ENCODE measurements at places on chromosomes 4 and X.

DNA sequence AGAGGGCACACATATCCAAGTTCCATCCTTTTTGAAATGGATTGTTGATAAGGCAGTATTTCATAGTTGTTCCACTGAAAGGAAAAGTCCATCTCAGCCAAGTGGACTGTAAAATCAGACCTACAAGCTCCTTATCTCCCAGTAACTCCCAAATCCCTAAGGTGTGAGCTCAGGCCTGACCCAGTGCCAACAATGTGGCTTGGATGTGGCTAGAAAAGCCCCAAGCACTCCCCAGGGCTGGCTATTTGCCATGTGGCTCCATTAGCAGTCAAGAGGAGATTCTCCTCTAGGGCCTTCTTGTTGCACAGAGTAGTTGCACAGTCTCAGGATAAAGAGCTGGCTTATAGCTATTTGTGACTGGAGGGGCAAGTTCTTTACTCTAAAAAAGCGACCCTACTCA lies 25.0 kb upstream of the DGKK start:
- DNase-seq, result no peak

DNA sequence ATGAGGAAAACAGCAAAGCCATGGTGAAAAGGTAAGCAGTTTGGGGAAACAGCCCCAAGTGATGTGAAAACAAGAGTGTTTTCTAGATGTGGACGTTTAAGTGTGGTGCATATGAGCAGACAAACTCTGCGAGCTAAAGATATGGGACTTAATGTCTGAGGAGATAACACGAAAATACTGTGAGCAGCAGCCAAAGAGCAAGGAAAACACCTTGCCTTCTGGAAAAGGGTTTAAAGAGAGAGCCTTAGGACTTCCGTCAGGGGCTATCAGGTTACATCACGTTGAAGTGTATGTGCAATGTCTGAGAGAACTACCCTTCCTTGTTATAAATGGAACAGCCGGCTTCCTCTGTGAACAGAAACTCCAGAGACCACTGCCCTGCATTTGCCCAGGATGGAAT lies 54.2 kb downstream of the LEF1 start:
- DNase-seq, result no peak

GRCh38 chr4:26206999-26207398 lies 113.8 kb upstream of the RBPJ start:
- no peak for DNase-seq

DNA sequence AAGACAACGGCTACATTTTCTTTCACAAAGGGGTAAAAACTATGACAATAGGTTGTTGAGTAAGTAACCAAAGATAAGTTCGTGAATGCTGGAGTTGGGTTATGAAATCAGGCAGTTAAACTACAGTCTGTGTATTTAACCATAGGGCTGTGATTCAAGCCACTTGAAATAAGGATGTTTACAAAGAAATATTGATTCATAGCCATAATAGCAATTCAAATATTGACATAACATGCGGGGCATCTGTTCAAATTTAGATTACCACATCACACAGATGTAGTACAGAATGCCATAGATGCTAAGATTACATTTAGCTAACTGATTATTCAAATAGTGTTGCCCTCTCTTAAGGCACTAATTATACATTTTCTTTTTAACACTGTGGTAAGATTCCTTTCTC lies 364.1 kb downstream of the FSTL5 start:
- DNase-seq, result no peak

DNA sequence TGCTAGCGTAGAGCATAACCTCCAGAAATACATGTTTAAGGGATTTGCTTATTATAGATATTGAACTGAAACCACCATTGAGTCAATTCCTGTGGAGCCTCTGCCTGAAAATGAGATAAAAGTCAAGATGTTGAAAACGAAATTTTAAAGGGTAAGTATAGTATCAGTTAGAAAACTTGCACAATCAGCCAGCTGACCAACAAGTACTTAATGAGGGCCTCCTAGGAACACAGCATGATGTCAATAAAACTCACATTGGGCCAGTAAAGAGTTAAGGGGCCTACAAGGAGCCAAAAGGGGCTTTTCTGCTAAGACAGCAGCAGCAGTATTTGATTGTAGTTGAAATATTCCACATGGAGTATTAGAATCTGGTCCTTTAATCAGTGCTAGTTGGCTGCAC lies 314.1 kb upstream of the PPARGC1A start:
- DNase-seq, result no peak

DNA sequence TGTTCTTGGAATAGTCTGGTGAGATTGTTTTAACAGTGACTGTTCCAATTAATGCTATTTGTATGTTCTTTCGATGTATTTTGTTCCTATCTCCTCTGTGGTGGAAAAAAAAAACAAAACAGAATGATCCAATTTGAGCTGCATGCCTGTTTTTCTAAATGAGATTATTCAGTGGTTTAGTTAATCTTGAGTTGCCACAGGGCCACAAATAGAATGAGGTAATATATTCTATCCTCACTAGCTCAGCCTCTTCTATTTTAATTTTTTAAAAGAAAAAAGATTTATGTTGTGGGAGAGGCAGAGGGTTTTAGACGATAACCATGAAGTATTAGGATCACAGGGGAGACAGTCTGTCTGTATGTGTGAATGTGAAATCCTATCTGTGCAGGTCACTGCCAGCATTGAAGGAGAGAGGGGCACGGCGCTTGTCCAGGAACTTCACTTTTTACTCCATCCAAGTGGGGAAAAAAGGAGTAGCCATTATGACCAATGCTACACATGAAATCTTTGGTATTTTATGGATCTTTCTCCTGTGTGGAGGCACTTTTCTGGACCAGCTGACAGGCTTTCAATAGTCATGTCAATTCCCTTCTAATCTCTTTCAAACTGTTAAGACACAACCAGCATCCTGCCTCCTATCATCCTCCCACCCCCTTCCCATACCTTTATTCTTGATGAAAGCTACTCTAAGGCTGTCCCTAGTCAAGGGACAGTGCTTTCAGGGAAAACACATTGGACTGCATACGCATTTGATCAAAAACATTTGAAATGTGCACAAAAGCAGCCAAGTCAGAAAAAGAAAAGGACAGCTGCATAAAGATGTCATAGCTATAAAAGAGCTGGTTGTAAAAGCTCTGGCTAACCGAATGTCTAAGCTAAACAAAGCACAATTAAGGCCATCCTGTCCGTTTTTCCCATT lies 1063.8 kb upstream of the INTU start:
- no peak for DNase-seq

- DNase-seq, result no peak
These were observed 329.4 kb downstream of the PDGFC start for GRCh38 chr4:156642161-156642560.

- DNase-seq, result no peak
These were observed 115.9 kb downstream of the NSUN7 start for GRCh38 chr4:40865696-40866095.

GRCh38 chr4:95798003-95798402 lies 41.9 kb upstream of the PDHA2 start:
- no peak for DNase-seq

DNA sequence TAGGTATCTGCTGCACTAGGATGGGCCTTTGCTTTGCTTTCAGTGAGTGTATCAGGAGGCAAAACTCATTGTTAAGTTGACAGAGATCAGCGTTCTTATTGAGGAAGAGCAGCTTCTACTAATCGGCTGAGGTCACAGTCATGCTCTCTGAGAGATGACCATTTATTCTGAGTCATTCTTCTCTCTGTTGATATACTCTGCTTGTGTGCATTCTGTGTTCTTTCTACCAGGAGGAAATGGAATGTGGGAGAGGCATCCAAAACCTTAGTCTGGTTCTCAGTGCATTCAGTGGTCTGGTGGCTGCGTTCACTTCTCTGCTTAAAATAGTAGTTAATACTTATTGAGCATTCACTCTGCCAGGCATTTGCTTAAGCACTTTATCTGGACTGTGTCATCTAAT lies 66.2 kb downstream of the RRAGB start:
- DNase-seq, result no peak

GRCh38 chrX:77597511-77597910 lies 150.3 kb downstream of the FGF16 start:
- DNase-seq, result no peak

- DNase-seq, result no peak
These were observed 23.0 kb downstream of the MAOA start for GRCh38 chrX:43679058-43679457.

DNA sequence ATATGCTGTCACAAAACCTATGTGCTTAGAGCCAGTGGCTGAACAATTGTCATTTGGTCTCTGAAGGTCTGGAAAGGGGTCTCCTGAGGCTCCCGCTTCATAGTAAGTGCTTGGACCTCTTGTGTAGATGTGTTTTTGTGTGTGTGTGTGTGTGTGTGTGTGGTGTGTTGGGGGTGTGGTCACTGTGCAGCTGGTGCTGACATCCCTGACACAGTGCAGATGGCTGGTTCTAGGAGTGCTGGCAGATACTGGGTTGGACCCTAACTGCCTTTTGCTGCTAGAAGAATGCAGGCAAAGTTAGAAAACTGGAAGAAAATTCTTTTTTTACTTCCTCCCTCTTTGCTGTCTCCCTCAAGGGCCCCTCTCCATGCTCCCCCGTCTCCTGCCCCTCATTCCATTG lies 1872.6 kb downstream of the ARAP2 start:
- DNase-seq, result no peak

DNA sequence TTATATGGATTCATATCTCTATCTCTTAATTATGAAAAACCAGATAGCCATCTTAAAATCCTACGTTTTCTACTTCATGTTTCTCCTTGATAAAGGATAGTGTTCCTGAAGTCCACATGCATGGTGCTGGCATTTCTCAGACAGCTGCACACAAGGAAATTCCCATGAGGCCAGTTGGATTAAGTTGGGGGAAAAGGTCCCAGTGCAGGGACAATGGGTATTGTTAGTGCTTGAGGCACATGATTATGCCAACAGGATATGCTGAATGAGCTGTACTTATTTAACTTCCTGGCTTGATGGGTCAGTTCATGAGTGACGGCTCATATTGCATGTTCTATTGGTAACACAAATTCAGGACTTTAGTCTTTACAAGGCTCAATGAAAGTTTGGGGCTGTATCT lies 913.9 kb upstream of the NDST4 start:
- peak; percentile 92 for DNase-seq

GRCh38 chr4:4603067-4603466 lies 61.2 kb upstream of the STX18 start:
- DNase-seq, result no peak

DNA sequence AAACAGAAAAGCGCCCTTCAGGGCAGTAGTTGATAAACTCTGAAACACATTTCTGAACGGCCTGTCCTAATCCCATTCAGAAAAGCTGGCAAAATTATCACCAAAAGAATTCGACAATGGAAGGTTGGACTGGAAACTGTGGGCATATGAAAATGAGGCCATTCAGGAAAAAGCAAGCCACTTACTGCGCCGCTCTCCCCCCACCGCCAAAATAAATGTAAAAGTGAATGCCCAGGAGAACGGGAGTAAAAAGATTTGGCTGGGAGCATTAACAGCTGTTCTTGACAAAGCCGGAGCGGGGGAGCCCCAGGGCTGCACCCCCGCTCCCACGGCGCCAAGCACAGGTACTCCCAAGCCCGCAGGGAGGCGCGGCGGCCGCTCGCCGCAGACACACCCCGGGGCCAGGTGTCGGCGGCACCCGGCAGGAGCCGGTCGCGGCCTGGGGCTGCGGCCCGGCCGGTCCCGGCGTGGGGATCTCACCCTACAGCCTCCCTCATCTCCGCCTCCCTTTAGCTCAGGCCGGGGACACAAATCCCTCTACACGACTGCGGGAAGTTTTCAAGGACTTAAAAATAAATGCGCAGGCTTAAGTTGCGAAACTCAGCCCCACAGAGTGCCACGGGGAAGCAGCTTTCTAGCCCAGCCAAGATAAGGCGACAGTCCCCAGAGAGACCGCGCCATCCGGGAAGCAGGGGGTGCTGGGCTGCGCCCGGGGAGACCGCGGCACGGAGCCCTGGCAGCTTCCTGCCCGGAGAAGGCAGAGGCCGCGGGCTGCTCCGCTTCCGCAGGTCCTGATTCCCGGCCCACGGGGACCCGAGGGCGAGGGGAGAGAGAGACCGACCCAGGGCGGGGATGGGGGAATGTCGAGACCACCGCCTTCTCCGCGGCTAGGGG lies 593 bp downstream of the SH3RF1 start:
- peak; percentile 42 for DNase-seq

GRCh38 chrX:131812847-131813825 lies 210.0 kb upstream of the STK26 start:
- peak; percentile 60 for DNase-seq

- peak; percentile 63 for DNase-seq
These were observed 58.7 kb upstream of the DHX15 start for GRCh38 chr4:24642981-24643547.
